AG04450 (cell line): ENCODE measurements at places on chromosomes 7 and 10.

DNA sequence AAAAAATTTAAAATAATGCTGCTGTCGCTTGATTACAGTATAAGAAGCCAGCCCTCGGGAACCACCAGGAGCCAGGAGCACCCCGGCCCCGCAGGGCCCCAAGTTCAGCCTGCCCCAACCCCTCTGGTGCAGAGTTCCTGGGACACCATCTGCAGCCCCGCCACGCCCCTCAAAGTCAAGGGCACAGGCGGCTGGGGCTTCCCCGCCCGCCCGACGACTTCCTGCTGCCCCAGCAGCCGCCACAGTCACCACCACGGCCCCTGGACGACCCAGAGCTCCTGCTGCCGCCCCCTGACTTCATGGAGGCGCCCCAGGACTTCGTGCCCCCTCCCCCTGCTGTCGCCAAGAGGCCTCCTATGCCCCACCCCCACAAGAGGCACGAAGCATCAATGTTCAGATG lies 103.6 kb upstream of the PDSS1 start:
- DNase-seq = no peak

GRCh38 chr7:36279200-36279925 lies 110.3 kb upstream of the ANLN start:
- DNase-seq = no peak

DNA sequence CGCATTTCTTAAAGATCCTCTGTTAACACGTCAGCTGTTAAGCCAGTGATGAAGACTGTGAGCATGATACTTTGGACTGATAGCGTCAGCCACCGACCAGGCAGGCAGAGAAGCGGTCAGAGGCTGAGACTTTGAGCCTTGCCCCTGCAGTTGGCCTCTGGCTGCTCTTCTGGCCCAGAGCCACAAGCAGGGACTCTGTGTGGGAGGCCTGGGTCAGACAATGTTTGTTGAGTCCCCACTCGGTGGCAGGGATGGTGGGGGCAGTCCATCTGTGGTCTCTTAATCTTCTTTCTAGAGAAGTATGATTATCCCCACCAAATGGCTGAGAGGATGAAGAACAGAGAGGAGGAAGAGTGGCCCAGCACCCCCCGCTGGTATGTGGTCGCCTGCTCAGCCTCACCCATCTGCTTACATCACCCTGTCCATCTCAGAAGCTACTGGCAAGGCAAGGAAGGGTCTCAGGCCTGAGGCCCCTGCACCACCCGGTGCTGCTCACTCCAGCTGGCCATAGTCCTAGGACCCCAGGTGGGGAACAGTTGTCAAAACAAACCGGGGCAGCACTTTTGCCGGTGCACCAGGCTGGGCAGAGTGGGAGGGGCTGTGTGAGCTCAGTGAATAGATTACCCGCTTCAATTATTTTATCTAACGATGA lies 202.9 kb downstream of the GRID1 start:
- DNase-seq = no peak

DNA sequence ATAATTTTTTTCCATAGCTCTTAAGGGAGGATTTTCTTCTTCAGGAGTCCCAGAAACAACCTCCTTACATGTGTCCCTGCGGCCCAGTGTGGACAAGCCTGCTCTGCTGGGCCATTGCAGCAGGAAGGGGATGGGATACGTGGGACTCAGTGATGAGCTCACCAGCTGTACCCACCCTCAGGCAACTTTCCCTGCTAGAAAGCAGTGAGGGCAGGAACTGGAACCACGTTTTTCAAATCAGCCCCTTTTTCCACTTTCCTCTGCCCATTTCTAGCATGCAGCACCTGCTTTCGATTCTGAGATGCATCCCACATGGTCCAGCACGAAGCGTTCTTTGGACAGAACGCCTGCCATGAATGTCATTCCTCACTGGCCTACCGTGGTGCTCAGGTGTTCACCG lies 232.7 kb downstream of the KLF6 start:
- no peak for DNase-seq

- no peak for DNase-seq
Observed at GRCh38 chr10:113618338-113618737, 45.5 kb downstream of the NRAP start.

DNA sequence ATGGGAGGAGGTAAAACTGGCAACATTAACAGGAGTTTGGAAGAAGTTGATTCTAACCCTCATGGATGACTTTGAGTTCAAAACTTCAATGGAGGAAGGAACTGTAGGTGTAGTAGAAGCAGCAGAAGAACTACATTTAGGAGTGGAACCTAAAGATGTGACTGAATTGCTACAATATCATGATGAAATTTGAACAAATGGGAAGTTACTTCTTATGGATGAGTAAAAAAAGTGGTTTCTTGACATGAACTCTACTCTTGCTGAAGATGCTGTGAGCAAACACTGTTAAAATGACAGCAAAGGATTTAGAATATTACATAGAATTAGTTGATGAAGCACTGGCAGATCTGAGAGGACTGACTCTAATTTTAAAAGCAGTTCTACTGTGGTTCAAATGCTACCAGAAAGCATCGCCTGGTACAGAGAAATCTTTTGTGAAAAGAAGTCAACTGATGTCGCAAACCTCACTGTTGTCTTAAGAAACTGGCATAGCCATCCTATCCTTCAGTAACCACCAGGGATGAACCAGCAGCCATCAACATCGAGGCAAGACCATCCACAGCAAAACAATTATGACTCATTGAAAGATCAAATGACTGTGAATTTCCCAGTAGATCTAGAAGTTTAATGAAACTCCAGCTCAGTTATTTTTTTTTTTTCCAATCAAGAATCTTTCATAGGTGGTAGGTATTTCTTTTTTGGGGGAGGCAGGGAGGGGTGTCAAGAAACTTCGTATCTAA lies 20.8 kb downstream of the BRAF start:
- no peak for DNase-seq

GRCh38 chr7:78080241-78080640 lies 281.7 kb downstream of the PHTF2 start:
- DNase-seq = no peak

GRCh38 chr10:28149746-28150145 lies 150.9 kb upstream of the ODAD2 start:
- no peak for DNase-seq

DNA sequence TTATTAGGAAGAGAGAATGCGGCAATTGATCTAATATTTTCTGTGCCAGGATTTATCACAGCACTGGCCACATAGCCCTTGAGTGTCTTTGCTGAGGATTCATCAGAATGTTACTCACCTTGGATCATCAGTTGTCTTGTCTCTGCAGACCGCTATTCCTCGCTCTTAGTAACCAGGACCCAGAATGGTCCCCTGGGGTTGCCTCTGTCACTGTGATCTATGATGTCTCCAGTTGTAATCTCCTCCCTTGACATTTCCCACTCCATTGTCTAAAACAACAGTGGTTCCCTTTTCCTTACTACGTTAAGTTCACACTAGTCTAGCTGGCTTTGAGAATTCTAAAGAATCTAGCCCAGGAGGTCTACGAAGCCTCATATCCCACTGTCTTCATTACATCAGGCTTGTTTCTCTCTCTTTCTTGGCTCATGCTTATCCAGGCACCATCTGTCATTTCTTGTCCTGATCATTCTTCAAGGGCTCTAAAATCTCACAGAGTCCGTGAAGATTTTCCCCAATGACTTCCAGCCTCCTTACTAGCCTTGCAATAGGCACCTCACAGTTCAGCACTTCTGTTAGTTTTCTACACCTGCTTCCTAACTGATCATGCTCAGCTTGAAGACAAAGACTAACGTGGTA lies 125.8 kb downstream of the CUBN start:
- DNase-seq = no peak

DNA sequence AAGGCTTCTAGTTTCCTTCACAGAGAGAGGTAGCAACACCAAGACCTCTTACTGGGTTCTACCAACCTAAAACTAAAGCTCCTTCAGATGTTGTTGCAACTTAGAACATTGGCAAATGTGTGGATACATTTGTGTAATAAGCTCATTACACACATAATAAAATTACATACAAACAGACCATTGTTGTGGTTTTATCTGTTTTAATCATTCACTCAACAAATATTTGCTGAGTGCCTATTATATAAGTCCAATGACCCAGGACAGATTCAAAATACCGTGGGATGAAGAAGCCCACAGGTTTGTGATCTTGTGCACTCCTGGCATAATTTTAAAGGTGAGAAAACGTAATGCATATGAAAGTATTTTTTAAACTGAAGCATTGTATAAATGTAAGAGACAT lies 160.4 kb upstream of the NPVF start:
- no peak for DNase-seq

DNA sequence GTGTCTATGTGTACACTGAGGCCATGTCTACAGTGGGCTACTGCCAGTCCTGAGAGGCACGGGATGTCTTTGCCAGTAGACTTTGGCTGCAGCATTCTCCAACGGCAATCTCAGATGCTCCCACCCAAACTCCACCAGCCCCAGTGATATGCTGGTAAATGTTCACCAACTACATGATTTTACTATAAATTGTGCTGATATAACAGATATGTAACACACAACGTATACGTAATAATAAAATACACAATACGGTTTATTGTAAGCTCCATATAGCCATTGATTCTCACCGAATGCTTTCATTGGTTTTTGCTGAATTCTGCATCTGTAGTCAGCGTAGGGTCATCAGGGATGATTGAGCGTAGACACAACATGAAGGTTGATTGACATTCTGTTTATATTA lies 47.3 kb upstream of the C7orf33 start:
- DNase-seq = no peak

DNA sequence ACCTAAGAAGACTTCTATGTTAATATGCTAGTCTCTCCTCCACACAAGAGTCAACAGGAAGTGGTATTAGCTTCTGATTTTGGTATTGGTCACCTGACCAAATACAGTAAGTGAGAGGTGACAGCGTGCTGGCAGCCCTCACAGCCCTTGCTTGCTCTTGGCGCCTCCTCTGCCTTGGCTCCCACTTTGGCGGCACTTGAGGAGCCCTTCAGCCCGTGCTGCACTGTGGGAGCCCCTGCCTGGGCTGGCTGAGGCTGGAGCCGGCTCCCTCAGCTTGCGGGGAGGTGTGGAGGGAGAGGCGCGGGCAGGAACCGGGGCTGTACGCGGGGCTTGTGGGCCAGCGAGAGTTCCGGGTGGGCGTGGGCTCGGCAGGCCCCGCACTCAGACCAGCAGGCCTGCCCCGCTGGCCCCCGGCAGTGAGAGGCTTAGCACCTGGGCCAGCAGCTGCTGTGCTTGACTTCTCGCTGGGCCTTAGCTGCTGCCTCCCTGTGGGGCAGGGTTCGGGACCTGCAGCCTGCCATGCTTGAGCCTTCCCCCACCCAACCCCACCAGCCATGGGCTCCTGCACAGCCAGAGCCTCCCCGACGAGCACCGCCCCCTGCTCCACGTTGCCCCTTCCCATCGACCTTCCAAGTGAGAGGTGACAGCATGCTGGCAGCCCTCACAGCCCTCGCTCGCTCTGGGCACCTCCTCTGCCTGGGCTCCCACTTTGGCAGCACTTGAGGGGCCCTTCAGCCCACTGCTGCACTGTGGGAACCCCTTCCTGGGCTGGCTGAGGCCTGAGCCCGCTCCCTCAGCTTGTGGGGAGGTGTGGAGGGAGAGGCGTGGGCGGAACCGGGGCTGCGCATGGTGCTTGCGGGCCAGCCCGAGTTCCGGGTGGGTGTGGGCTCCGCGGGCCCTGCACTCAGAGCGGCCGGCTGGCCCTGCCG lies 4.2 kb upstream of the ACSL5 start:
- DNase-seq = no peak

GRCh38 chr7:31858055-31858454 lies 171.0 kb downstream of the PPP1R17 start:
- no peak for DNase-seq

- no peak for DNase-seq
Observed at GRCh38 chr7:122300211-122300932, 4.2 kb downstream of the FEZF1 start.

- no peak for DNase-seq
Observed at GRCh38 chr10:70440296-70441160, 953 bp downstream of the NODAL start.

- DNase-seq = no peak
Observed at GRCh38 chr7:106177738-106178592, 65.9 kb upstream of the SYPL1 start.

- DNase-seq = no peak
Observed at GRCh38 chr7:77337456-77337990, 78.6 kb downstream of the GSAP start.

DNA sequence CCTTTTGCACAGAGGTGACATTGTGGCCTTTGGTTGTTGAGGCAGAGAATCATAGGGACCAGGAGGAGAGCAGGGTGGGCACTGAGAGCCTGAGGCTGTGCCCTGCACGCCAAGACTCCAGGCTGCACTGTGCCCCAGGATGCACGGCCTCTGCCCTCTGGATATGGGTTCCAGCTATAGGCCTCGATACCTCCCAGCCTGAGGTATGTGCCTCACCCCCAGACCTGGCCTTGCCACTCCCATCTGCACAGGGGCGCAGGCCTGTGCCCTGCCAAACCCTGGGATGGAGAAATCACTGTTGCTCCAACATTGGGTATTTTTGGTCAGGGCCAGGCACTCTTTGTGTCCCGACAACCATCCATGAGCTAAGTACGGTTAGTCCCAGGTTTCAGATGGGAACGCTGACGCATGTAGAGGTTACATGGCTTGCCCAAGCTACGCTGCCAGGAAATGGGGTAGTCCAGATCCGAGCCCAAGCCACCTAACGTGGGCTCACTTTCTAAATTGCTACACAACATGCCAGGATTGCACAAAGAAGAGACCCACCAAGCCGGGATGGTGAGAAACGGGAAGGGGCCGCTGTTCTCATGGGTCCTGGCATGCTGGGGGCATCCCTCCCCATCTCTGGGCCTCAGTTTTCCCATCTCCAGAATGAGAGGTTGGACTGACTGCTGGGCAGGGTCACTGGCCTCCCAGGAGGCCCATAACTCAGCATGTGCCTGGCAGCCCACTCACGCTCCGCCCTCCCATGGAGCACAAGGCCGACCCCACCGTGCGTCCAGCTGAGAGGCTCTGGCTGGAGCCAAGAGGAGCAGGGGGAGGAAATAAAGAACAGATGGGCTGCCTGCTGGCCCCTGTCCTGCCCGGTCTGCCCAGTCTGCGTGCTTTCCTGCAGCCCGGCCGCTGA lies 44.2 kb downstream of the ZCCHC24 start:
- no peak for DNase-seq

DNA sequence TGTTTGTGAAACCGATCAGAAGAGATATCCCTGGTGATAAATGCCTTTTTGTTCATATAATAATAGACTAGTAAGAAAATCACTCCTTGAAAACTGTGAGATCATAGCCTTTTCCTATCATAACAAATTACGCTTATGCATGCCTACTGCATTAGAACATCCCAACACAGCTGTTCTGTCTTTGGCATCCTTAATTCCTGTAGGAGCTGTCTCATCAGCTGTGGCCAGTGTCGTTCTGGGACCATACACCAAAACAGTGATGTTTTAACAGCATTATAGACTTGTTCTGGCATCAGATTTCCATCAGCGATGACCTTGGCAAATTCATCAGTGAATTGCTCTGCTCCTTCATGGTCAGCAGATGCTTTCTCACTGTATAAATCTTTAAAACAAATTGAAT lies 423.6 kb upstream of the LRGUK start:
- DNase-seq = peak; percentile 85
